Fibroblast of villous mesenchyme (primary cell): ENCODE measurements at places on chromosomes 3 and 15. TPM values are rescaled to one million over a fixed set of nuclear protein-coding genes. Genes with fewer than 3 reads are reported as not detected.

CCR9 gene
- total RNA-seq, result not detected in 2 replicates

GRCh38 chr15:100252779-100253417 lies 88.9 kb downstream of the ADAMTS17 start:
- DNase-seq, result no peak

DNA sequence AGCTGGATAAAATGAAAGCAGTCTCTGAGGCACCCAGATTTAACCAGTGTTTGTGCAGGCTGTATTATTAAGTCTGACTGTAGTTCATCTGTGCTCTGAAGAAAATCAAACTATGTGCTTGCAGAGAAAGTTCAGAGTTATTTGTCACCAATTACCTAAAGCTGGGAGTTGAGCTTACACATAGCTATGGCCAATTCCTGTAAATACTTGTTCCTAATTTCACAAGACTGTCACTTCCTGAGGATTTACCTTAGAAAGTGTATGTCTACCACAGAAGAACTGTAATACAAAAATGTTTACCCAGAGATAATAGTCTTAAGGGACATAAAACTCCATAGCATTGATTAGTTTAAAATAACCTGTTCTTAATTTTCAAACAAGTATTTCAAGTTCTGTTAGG lies 628.4 kb upstream of the TGFBR2 start:
- no peak for DNase-seq

GRCh38 chr3:99172736-99173657 lies 271.5 kb upstream of the DCBLD2 start:
- peak; percentile 80 for DNase-seq

WDR49 gene
- total RNA-seq, result under 0.01 and 0.32 TPM in 2 replicates

DNA sequence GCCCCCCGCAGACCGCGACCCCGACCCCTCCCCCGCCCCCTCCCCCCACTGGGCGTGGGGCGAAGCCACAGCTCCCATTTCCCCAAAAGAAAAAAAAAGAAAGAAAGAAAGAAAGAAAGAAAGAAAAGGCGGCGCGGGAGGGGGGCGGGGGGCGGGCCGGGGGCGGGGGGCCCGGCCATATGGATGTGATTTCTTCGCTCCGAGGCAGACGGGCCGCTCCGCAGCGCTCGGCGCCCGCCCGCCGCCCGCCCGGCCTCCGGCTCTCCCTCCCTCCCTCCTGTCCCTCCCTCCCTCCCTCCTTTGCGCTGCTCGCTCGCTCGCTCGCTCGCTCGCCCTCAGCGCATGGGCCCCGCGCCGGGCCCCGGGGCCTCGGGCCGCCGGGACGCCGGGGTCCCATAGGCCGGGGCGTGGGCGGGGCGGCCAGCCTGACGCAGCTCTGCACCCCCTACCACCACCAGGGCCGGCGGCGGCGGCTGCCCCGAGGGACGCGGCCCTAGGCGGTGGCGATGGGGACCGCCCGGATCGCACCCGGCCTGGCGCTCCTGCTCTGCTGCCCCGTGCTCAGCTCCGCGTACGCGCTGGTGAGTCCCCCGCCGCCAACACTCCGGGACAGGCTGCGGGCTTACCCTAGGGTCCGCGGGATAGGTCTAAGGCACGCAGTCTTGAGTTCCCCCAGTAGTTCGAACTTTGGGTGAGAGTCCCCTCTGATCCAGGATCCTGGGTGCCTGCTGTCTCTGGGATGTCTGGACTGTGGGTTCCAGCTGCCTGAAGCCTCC lies 5.7 kb downstream of the PTH1R start:
- peak; percentile 19 for DNase-seq

- DNase-seq, result no peak
Observed at GRCh38 chr15:29101491-29101890, 168.1 kb downstream of the NSMCE3 start.

FAM43A gene
- 22.0 and 37.0 TPM in 2 replicates for total RNA-seq

- no peak for DNase-seq
Observed at GRCh38 chr3:65950340-65951326, 88.1 kb downstream of the MAGI1 start.

TEX55 gene
- not detected in 2 replicates for total RNA-seq

SERPINI2 gene
- not detected in 2 replicates for total RNA-seq

- peak; percentile 16 for DNase-seq
Observed at GRCh38 chr3:117736846-117737245, 1027.3 kb downstream of the TUSC7 start.

CXCR6 gene
- total RNA-seq, result under 0.01 TPM in 2 replicates

PPIB gene
- 654 and 959 TPM in 2 replicates for total RNA-seq

GRCh38 chr15:77493324-77493907 lies 72.7 kb downstream of the HMG20A start:
- peak; percentile 68 for DNase-seq

GRCh38 chr3:183711516-183711915 lies 13.9 kb downstream of the YEATS2 start:
- DNase-seq, result peak; percentile 44

SEC62 gene
- total RNA-seq, result 27.7 and 47.9 TPM in 2 replicates

DNA sequence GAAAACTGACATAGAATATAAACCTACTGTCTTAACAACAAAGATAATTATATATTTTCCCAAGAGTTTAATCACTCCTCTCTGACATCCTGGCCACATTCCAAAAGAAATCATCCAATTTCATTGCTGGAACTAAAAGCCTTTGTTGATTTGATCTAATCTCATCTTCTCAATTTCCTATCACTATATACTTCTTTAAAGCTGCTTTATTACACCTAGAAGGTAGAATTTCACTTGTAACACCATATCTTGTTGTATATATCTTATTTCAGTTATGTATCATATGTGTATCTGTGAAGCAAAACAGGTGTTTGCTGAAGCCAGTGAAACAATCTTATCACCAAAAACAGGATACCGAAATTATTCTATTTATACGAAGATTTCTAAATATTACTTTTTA lies 740.2 kb downstream of the ROBO1 start:
- DNase-seq, result no peak

ACTRT3 gene
- 2.9 and 5.2 TPM in 2 replicates for total RNA-seq

PRKCI gene
- 81.8 and 98.4 TPM in 2 replicates for total RNA-seq

DNA sequence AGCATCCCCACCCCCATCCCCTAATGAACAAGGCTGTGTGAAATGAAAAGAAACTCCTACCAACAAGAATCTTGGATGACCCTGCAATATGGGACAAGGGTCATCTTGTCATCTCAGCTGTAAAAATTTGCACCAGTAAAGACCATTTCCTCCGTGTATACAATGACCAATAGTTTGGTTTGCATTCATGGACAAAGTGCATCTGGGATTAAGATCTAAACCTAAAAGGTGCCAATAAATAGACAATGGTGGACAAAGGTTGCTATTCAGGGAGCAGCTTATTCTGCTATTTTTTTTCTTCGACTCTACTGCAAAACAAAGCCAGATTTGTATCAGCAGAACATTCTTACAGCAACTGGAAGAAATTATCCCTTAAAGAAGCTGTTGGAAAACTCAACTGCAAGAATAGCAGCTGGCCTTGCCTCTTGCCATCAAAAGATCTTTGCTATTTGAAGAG lies 8.0 kb downstream of the MGLL start:
- no peak for DNase-seq

ESYT3 gene
- under 0.01 TPM in 2 replicates for total RNA-seq

CHRNA5 gene
- total RNA-seq, result 0.64 and 2.2 TPM in 2 replicates

DNA sequence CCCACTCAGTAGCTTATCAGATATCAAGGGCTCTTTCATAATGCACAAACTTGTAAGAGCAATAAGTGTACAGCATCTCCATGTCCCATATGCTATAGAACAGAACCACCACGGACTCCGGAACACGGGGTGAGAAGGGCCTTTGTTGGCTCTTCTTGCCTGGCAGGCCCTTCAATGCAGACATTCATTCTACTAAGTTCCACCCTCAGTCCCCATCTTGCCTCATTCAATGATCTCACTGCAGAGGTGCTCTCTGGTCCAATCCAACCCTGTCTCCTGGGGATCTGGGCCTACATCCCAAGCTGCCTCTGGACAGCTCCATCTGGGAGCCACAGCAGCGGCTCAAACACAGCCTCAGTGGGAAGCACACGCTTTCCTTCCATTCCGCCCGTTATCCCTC lies 16.8 kb downstream of the HACD2 start:
- DNase-seq, result no peak

GRCh38 chr3:173849489-173849888 lies 451.9 kb downstream of the NLGN1 start:
- no peak for DNase-seq

GRCh38 chr3:17030438-17030837 lies 145.7 kb downstream of the PLCL2 start:
- no peak for DNase-seq

DNA sequence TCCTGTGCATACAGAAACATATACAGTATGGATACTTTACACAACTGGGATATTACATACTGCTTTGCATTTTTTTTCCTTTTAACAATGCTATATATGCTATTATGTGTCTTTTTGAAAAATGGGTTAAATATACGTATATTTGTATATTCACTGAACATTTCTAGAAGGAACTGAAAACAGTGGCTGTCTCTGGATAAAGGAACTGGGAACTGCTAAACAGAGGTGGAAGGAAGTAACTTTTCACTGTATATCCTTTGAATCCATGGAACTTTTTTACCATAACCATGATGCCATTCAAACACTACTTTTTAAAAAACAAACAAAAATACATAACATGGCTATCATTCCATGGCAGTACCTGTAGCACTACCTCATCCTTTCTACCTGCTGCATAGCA lies 1.8 kb downstream of the MTFMT start:
- DNase-seq, result no peak

GRCh38 chr3:181718987-181719911 lies 7.5 kb downstream of the SOX2 start:
- no peak for DNase-seq

DNA sequence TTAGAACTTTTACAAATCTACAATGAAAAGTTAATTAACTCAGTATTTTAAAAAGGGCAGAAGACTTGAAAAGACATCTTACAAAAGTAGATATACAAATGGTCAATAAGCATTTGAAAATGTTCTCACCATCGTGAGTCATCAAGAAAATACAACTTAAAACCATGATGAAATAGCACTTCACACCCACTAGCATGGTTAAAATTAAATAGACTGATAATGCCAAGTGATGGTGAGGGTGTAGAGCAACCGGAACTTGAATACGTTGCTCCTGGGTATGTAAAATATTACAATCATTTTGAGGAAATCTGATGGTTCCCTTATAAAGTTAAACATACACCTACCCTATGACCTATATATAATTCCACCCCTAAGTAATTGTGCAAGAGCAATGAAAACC lies 319.8 kb upstream of the UMPS start:
- DNase-seq, result no peak

TM4SF4 gene
- under 0.01 TPM in 1 of 2 replicates, not detected in the other for total RNA-seq

PCLAF gene
- 30.7 and 36.7 TPM in 2 replicates for total RNA-seq

GRCh38 chr15:93694033-93694432 lies 537.3 kb upstream of the MCTP2 start:
- no peak for DNase-seq

DNA sequence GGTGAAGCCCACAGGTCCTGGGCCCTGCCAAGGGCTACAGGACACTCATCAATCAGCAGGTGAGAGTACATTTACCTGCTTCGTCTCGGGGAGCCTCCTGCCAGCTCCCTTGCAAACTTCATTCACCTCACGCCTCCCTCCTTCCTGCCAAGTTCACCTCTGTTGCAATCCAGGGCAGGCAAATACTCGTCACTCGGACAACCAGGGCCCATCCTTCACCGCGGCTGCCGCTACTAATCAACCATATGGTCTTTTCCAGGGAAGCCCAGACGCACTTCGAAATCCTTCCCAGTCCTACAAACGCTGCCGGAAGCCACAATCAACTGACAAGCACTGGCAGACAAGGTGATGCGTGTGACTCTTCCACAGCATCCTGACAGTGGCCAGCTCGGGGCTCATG lies 200.7 kb upstream of the NSMCE3 start:
- no peak for DNase-seq

- DNase-seq, result no peak
Observed at GRCh38 chr3:127095774-127096173, 97.2 kb upstream of the PRR23E start.

- DNase-seq, result no peak
Observed at GRCh38 chr3:73228000-73228399, 166.5 kb downstream of the EBLN2 start.

DNA sequence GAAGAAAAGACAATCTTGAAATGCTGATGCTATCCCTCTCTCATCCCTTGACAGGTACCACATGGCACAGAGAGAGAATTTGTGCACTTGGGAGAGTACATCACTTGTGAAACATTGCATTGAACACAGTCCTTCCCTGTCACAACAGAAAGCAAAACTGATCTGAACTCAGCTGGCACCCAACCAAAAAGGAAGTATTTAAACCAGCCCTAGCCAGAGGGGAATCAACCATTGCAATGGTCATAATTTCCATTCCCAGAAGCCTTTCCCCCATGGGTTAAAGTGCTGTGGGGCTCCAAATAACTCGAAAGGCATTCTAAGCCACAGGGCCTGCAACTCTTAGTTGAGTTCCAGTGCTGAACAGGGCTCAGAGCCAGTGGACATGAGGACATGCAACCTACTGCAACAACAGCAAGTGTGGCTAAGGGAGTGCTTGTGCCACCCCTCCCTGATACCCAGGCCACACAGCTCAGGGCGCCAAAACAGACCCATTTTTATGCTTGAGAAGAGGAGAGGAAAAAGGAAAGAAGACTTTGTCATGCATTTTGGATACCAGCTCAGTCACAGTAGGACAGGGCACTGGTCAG lies 530.8 kb upstream of the BCHE start:
- DNase-seq, result peak; percentile 9

GRCh38 chr3:150146991-150147761 lies 176.5 kb upstream of the PFN2 start:
- DNase-seq, result peak; percentile 80

DNA sequence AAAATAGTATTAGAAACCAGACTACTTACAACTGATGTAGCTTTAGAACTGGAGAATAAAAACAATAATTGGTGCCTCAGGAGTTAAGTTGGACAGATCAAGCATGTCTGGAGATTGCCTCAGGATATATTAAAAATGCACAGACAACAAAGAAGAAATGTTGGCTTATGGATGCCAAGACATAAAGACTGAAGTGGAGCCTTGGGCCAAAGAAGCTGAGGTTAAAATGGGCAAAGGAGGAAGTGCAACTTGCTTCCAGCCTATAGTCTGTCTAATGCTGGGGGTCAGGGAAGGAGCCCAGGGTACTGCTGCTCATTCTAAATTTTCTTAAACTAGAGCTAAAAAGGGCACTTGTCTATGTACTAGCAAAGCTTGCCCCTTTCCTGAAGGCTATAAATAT lies 77.5 kb downstream of the ESYT3 start:
- no peak for DNase-seq

- DNase-seq, result no peak
Observed at GRCh38 chr3:136330900-136331299, 80.8 kb downstream of the PCCB start.

XRN1 gene
- total RNA-seq, result 39.0 and 48.4 TPM in 2 replicates

GRCh38 chr3:82294609-82295008 lies 533.2 kb upstream of the GBE1 start:
- no peak for DNase-seq

PLA2G4D gene
- total RNA-seq, result not detected in 2 replicates

- DNase-seq, result peak; percentile 70
Observed at GRCh38 chr3:158918008-158918407, 116.2 kb downstream of the MFSD1 start.

- DNase-seq, result peak; percentile 62
Observed at GRCh38 chr15:39205506-39206371, 375.1 kb upstream of the THBS1 start.

DNA sequence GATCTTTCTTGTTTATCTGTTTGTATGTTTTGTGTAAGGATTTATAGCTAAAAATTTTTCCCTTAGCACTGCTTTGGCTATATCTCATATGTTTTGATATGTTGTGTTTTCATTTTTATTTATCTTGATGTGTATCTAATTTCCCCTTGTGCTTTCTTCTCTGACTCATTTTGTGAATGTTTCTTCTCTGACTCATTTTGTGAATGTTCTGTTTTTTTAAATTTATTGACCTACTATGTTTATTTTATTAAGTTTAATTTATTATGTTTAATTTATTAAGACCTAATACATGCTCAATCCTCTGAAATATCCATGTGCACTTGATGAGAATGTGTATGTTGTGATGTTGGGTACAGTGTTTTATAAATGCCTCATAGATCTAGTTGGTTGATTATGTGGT lies 793.5 kb upstream of the CADM2 start:
- DNase-seq, result no peak
